Testis (tissue), 5 donors: ENCODE measurements at places on chromosomes 13 and 19.
A peak's percentile ranks its signal among the peaks of the same experiment; 100 is the strongest.

DNA sequence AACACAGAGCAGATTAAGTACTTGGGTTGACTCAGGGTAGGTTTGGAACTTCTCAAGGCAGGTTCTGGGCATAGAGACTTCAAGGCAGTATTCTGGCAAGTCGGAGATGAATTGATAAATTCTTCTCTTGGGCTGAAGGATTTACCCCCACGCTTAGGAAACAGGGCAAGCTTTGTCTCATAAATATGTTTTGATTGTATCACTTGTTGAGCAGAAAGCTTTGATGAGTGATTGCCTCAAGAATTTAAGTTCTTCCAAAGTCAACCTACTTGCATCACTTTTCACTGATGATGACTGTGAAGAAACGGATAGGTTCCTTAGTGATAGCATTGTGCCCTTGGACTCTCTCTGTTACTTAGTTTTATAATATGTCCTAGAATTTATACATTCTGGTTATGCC, 258.6 kb upstream of the DACH1 start:
- no peaks in the 10 kb centered on the region for H3K36me3 ChIP-seq
- no peak for DNase-seq
- H3K4me1 ChIP-seq: no peaks in the 10 kb centered on the region

DNA sequence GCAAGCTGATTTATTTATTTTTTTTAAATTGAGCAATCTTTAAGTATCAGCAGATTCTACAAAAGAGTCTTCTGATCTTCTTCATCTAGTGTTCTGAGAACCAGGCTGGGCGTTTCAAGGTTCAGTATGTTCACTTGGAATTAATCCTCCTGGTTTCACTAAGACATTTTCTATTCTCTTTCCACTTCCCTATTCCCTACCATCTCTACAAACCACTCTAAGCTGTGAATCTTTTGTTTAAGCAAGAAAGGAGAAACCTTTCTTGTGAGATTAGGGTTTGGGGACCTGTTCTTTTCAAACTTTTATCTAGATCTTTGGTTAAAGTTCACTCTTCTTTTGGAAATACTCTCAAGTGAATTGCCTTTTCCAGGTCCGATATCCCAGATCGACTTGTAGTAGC, 59.3 kb downstream of the URI1 start:
- no peaks in the 10 kb centered on the region for H3K36me3 ChIP-seq
- no peaks in the 10 kb centered on the region for H3K4me1 ChIP-seq
- no peak overlapping the region for H3K4me3 ChIP-seq
- no peak for DNase-seq
- no peaks in the 10 kb centered on the region for H3K27me3 ChIP-seq

DNA sequence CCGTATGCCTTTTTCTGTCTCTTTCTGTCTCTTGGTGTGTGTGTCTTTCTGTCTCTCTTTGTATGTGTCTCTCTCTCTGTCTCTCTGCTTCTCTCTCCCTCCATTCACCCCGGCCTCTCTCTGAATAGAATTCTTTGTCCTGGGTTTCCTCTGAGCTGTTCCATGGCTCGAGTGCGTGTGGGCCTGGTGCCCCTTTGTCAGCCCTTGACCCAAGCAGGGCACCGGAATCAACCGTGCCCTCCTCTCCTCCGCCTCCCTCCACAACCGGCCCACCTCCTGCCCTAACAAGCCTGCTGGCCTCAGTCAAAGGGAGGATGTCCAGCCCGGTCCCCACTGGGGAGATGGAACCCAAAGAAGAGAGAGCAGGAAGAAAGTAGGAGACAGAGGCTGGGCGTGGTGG, 3.2 kb downstream of the AXL start:
- H3K36me3 ChIP-seq: no peaks in the 10 kb centered on the region
- H3K4me3 ChIP-seq: no peak overlapping the region
- peak; percentile 27 for DNase-seq
- H3K27ac ChIP-seq: peak overlapping the region; percentile 10
- no peaks in the 10 kb centered on the region for H3K27me3 ChIP-seq

DNA sequence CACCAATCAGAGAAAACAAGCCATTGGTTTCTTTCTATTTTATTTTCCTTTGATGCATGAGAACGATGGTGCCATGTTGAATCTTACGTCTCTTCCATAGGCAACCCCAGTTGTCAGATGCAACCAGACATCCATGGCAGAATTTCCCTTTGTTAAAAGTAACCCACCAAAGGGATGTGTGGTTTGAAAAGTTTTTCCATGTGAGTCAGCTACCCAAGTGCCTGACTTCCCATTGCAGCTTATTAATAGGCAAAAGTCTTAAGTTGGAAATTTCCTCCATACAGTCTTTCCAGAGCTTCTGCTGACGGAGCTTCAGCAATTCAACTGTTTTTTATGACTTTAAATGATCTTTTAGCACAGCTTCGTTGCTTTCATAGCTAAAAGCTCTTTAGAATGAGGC, 73.8 kb upstream of the FAM216B start:
- no peaks in the 10 kb centered on the region for H3K4me1 ChIP-seq
- no peak overlapping the region for H3K4me3 ChIP-seq
- H3K27me3 ChIP-seq: no peaks in the 10 kb centered on the region
- DNase-seq: no peak

DNA sequence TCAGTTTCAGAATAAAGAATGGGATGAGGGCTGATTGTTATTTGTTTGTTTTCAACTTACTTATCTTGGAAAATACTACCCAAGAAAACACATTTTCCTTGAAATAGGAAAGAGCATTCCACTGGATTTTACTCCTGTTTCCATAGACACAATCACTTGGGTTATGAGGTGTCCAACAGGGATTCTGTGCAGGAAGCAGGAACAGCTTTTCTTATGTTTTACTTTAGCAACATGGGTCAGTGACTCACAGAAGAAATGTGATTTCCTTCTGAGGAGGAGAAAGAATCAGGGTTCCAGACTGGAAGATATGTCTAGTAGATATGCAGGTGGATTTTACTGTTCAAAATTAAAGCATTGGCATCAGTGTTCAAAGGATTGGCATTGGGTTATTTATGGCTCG, 180.8 kb upstream of the GPC6 start:
- no peak overlapping the region for H3K4me3 ChIP-seq
- no peaks in the 10 kb centered on the region for H3K36me3 ChIP-seq
- no peak for DNase-seq
- no peak overlapping the region for H3K27ac ChIP-seq
- no peaks in the 10 kb centered on the region for H3K4me1 ChIP-seq

- H3K4me3 ChIP-seq: peak overlapping the region; percentile 37
- DNase-seq: peak; percentile 37
- H3K27ac ChIP-seq: no peak overlapping the region
- no peaks in the 10 kb centered on the region for H3K27me3 ChIP-seq
These were observed 50.6 kb downstream of the CELF5 start for GRCh38 chr19:3274942-3275582.

DNA sequence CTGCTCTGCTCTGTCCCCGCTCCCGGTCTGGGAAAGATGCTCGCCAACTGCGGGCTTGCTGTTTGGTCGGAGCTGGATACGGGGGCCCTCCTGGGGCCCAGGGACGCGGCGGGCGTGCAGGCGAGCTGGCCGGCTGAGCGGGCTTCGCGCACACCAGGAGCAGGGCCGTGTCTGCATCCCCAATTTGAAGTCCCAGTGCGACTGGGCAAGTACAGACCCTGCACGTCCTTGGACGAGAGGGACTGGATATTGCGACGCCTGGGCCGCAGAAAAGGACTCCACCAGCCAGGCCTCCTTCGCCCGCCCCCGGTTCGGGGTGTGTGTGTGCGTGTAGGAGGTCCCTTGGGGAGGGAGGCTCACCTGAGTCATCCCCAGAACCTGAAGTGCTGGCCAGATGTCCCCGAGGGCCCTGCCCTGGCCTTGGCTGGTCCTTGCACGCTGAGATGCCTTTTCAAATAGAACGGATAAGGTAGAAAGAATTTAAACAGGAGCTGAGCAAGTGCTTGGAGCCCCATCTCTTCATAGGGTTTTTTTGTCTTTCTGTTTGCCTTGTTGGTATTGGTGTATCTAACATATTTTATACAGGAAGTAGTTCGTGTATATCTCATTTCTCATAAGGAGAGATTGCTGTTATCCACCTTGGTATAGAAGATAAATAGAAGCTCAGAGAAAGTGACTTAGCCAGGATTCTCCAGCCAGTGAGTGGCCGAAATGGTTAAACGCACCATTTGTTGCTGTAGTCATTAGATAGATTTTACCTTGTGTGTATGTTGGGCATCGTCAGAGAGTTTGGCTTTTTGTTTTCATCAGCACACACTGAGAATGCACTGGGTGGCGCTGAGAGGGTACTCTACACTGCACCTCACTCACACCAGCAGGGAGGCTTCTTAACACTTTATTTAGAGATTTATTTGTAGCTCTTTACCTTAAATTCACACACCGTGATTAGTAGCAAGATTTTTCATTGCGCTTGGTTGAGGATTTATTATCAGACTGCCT, 1.1 kb downstream of the NAXD start:
- peak overlapping the region; percentile 95 for H3K27ac ChIP-seq
- DNase-seq: peak; percentile 67
